ENCODE measurements at places on chromosomes 12 and 14.
A peak's percentile ranks its signal among the peaks of the same experiment; 100 is the strongest.

DNA sequence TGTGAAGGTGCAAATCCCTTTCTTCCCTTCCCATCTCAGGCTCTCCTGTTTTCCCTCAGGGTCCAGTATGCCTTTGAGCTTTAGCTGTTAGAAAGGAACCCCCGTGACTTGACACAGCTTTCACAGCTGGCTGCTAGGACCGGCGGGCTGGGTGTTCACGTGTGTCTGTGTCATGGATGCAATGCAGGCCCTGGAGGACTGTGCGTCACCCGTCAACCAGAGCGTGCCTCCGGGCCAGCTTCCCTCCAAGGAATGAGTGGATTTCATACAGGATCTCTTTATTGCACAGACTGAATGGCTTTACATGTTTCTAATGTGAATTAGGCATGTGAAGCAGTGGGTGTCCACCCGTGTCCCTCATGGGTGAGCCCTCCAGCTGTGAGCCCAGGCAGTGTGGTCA lies 77.4 kb downstream of the AACS start:
- peak; percentile 62 for DNase-seq

- no peak for DNase-seq
Measured at GRCh38 chr14:96631030-96631429, 128.8 kb downstream of the PAPOLA start.

DNA sequence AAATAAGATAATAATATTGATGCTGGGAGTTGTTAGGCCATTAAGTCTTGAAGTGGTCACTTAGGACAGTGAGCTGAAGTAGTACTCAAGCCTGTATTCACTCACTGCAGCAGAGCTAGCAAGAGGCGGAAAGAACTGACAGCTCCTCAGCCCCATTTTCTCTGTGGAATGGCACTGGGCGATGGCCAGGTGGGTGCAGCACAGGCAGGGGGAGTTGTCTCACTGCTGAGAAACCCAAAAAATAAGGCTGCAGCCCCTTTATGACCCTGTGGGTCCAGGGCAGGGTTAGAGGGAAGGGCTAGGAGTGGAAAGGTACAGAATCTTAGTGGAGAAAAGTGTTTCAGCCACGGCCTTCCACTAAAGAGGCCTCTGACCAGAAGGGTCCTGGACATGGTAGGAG lies 35.5 kb downstream of the PDZRN4 start:
- DNase-seq = no peak

GRCh38 chr14:105250986-105251385 lies 2.7 kb downstream of the BTBD6 start:
- no peak for DNase-seq

- DNase-seq = no peak
Measured at GRCh38 chr12:72089678-72090077, 151.0 kb downstream of the TPH2 start.

DNA sequence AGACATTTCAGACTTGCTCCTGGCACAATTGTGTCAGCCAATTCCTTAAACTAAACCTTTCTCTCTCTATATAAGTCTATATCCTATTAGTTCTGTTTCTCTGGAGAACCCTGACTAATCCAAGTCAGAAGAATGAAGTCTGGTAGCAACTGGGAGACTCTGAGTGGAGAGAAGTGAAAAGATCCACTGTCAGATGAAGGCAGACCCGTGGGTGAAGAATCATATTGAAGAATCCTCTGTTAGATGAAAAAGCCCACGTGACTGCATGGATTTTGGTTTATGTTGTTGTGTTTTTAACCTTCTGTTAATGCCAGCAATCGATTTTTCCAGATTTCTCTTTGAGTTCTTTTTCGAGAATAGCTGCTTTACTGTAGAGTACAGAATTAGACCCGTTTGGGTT lies 29.5 kb upstream of the APOLD1 start:
- DNase-seq = no peak

Data from fibroblast of skin of abdomen (primary cell).